ENCODE measurements at places on chromosomes 7 and 10.

DNA sequence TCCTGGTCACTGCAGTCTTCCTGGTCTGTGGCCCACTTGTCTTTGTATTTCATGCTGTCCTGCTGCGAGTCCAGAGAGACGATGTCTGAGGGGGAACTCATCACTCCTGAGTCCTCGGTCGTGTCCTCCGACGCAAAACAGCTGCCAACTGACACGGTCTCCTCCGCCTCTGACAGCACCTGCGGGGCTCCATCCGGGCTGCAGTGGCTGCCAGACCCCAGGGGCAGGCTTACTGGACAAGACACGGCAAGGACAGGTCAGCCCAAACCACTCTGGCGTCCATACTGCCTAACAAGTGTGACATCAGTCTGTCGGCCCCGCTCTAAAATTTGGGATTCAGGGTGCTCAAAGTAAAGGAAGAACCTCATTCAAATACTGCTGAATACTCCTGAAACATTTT is 260.8 kb upstream of the GRB10 start:
- no peak for DNase-seq

DNA sequence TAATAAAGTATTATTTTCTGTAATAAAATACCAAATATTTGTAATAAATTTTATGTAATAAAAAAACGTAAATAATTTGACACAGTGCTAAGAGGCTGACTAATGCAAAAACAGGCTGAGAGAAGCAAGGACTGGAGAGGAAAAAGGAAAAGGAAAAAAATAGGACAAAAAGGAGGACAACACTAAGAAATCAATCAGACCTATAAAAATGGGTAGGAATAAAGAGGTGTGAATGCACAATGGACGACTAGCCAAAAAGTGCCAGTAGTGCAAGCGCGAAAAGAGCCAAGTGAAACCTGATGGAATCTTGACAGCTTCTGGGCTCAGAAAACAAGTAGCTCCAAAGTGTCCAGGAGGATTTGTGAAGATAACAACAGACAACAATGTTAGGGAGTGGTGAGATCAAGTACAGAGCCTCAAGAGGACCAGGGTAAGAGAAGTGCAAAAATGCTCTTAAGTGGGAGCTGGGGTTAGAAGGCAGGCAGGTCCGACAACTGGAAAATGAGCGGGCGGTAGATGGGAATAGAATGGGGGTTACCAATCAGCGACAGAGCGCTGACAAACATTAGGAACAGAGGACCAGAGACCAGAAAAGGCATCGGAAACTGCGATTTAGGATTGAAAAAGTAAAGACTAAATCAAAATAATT is 1.2 kb downstream of the BRAF start:
- no peak for DNase-seq

GRCh38 chr10:110115784-110116520 is 91.5 kb upstream of the MXI1 start:
- no peak for DNase-seq

- DNase-seq, result no peak
Observed at GRCh38 chr10:10020945-10021344, 996.7 kb upstream of the CELF2 start.

- no peak for DNase-seq
Observed at GRCh38 chr10:11447586-11447985, 163.9 kb downstream of the USP6NL start.

DNA sequence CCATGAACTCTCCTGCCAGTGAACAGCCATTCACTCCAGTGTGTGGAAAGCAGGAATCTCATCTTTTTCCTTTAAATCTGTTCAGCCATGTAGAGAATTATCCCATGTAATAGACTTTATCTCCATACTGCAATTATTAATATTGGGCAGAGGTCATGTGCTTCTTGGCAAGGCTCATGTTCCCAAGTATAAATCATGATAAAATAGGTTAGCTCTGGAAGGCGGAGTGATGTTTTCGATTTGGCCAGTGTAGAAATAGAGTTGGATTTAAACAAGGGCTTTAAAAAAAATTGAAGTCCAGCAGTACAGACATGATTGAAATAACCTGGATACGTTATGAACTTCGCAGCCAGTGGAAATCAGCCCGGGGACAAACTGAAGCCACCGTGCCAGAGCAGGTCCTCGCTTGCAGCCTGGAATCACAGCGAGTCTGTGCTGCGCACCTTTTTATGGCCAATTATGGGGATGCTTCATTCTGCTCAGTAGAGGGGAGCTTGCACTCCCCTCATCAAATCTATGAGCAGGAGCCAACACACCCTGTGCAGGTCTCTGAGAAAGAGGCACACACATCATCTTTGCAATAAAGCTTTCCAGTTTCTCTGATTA is 654.0 kb upstream of the MKI67 start:
- DNase-seq, result no peak

DNA sequence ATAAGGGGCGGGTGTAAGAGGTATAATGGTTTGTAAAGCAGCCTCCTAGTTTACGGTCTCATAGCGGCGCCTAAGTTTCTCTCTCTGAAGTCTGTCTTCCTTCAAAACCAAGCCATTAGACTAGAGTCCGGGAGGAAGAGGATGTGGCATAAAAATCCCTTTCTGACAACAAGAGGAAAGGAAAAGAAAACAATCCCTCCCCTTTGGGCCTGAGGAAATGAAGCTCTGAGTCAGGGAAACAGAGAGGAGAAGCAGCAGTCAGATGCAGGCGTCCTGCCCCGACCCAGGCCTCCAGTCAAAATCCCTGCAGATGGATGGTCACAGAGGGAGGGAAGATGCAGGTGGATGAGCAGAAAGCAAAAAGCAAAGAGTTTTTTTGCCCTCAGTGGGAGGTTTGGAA is 23.7 kb downstream of the PARP12 start:
- DNase-seq, result no peak

DNA sequence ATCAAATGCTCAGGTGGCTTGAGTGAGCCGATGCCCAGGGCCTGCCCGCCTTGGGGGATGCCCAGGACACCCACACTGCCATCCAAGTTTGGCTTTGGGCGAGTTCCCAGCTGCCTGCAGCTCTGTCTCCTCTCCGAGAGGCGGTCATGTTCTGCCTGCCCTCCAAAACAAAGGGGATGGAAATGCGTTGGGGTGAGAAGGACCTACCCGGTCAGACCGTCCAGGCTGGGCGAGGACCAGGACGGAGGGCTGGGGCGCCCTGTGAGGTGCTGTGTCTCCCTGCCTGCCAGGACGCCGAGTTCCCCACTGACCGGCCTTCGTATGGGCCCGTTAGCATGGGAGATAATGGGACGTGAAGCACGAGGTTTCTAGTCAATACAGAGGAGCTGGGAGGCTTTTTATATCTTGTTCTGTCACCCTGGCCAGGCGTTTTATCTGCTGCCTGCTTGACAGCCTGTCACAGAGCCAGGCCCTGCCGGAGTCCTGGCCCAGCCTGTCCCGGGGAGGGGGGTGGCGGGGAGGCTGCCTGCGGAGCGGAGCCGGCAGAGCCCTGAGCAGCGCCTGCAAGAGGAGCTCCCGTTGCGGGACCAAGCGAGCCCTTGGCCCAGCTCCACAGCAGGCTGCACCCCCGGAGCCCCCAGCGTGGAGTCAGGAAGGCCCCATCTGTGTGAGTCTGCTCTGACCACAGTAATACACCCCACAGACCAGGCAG is 22.0 kb upstream of the ELFN1 start:
- no peak for DNase-seq

GRCh38 chr7:34138483-34138882 is 233.1 kb downstream of the BMPER start:
- no peak for DNase-seq

DNA sequence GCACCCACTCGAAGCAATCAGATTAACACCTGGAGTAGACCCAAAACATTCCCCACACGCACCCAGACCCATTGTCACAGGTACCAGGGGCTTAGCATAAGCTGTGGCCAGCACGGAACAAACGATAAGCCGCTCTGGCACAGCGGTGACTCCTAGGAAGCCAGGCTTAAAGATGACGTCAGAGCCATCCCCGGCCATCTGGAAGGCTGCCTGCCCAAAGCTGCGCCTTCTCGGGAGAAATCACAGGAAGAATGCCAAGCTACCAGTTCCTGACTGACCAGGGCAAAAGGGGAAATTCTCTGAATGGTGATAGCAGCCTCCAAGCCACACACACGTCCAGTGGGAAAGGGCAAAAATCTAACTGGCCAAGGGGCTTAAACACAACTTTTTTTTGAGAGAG is 13.0 kb upstream of the WIPI2 start:
- DNase-seq, result no peak

- DNase-seq, result no peak
Observed at GRCh38 chr10:22821501-22821900, 106.4 kb upstream of the ARMC3 start.

- DNase-seq, result no peak
Observed at GRCh38 chr10:9814285-9814864, 1203.3 kb upstream of the CELF2 start.

- DNase-seq, result no peak
Observed at GRCh38 chr7:29620556-29620930, 56.9 kb downstream of the PRR15 start.

DNA sequence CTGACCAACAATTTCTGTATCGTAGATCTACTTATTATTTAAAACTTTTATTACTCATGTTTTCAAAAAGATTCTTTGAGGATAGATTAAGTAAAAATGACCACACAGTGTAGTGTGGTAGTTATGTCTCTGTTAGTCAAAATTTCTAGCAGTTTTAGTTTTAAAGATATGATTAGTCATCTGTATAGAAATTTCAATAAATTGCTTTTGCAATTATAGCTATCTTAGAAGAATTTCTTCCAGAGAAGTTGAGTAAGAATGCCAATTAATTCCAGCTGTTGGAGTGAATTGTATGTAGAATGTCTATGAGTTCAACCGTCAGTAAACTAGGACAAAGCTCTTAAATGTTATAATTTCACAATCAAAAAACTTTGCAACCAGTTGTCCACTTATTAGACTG is 229.7 kb downstream of the CDK14 start:
- no peak for DNase-seq

DNA sequence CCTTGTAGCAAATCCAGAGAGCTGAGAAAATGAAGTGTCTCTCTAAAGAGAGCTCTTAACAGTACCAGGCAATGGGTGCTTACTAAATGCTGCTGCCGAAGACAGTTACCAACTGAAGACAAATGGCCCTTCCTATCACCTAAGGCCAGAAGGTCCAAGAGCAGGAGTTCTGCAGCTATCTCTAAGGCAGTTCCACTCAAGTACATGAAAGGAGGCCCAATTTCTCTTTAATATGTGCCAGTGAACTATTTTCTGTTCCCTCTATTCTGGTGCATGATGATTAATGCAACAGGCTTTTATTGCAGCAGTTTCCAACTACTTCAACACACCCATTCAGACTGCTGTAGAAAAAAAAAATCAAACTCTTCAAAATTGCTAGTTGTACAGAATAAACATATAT is 122.5 kb downstream of the SLC25A13 start:
- no peak for DNase-seq

- no peak for DNase-seq
Observed at GRCh38 chr10:117014835-117015234, 9.8 kb upstream of the SHTN1 start.

GRCh38 chr10:35017608-35018007 is 72.5 kb downstream of the CUL2 start:
- DNase-seq, result no peak

GRCh38 chr7:143396182-143396581 is 12.5 kb downstream of the EPHA1 start:
- no peak for DNase-seq

DNA sequence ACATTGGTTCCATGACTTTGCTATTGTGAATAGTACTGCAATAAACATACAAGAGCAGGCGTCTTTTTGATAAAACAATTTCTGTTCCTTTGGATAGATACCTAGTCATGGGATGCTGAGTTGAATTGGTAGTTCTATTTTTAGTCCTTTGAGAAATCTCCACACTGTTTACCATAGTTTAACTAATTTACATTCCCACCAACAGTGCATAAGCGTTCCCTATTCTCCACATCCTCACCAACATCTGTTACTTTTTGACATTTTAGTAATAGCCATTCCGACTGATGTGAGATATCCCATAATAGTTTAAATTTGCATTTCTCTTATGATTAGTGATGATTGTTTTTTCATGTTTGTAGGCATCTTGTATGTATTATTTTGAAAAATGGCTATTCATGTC is 707.0 kb downstream of the SORCS1 start:
- no peak for DNase-seq

DNA sequence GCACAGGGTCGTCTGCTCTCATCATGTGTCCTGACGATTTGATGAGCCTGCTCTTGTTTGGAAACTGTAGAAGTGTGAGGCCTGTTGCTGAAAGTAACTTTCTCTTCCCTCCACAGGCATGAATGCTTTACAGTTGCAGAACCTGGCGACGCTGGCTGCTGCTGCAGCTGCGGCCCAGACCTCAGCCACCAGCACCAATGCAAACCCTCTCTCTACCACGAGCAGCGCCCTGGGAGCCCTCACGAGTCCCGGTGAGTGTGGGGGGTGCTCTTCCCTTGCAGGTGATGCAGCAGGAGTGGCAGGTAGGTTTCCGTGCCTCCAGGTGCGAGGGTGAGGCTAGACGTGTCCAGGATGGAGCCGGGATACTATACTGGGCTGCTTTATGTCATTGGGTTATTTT is 270.6 kb downstream of the CELF2 start:
- DNase-seq, result no peak
